HEK293T (cell line): ENCODE measurements at places on chromosomes 2 and 18.

DNA sequence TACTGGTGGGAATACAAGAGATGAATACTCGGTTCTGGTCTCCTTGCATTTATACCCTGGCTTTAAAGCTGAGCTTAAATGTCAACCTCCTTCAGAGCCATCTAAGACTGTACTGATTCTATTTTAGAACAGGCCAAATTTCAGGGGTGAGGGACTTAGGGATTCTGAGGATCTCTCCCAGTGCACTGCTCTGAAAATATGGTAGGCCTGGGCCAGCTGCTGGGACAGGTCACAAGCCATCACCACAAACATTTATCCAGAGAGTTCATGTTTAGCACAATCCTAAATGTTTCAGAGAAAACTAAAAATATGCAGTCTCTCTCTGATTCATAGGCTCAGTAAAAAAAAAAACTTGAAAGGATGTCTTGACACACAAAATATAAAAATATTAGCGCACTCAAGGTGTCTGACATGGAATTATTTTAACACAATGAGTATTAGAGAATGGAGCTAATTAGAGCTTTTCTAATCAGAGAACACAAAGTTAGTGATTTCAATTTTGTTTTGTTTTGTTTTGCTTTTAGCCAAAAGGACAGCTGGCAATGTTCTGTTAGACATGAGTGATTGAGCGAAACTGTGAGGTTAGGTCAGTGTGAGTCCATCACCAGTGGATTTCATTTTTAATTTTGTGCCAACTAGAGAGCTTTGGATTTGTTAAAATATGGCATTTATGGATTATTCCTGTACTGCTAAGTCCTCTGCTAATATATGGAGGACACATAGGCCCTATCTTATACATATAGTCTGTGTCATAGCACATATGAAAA lies 38.8 kb downstream of the MFSD6 start:
- no peak for DNase-seq

- DNase-seq, result no peak
Observed at GRCh38 chr2:9497017-9497416, 22.7 kb downstream of the IAH1 start.

GRCh38 chr2:9681427-9681817 lies 50.6 kb upstream of the YWHAQ start:
- DNase-seq, result no peak

GRCh38 chr2:234102112-234102511 lies 51.6 kb downstream of the SPP2 start:
- no peak for DNase-seq

- peak; percentile 35 for DNase-seq
Observed at GRCh38 chr2:50491541-50492476, 540.1 kb downstream of the NRXN1 start.

DNA sequence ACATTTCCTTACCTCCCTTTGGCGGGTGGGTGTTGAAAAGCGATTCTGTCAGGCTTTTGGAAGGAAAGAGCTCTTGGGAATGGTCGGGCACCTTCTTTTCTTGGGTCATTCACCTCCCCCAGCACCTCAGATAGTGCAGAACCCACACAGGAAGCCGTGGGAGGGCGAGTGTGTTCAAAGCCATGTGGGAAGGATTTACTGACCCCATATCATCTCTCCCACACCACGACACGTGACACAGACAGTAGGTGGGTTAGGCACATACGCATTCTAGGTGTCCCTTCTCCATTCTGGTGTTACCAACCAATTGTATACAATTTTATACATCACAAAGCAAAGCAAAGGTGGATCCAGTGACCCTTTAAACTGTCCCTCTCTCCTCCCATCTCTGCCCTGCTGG lies 263.7 kb upstream of the REV1 start:
- no peak for DNase-seq

DNA sequence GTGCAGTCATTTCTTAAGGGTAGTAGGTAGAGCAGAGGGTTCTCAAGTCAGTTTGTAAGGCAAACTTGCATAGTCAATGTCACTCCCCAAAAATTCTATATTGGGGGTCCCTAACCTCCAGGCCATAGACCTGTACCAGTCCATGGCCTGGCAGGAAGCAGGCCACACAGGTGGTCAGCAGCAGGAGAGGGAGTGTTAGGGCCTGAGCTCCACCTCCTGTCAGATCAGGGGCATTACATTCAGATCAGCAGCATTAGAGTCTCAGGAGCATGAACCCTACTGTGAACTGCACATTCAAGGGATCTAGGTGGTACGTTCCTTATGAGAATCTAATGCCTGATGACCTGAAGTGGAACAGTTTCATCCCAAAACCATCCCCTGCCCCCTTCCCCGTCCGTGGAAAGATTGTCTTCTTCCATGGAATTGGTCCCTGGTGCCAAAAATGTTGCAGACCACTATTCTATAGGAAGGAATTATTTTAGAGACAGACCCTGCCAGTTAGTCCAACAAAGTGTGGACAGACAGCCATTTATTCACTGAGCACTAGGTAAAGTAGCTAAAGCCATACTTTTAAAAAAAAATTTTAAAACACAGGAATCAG lies 6.7 kb downstream of the COA5 start:
- DNase-seq, result peak; percentile 48
